ENCODE measurements at places on chromosomes 3 and 15.
A peak's percentile ranks its signal among the peaks of the same experiment; 100 is the strongest.

DNA sequence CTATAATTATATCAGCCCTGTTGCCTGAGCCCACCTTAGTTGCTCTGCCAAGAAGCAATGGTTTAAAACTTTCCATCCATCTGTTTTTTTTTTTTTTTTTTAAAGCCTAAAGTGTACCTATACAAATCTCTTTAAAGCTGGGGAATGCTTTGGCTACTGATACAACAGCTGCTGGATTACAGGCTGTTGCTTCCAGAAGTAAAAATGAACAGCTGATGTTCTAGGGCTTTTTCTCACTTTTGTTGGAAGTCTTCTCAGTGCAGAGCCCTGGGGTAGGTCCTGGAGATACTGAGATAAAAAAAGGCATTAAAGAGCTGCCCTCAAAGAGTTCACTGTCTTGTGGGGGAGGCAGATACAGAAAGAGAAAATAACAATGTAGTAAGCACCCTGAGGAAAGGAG is 218.1 kb downstream of the NLGN1 start:
- DNase-seq: no peak

GRCh38 chr3:136516656-136517055 is 235.5 kb downstream of the STAG1 start:
- DNase-seq: no peak

DNA sequence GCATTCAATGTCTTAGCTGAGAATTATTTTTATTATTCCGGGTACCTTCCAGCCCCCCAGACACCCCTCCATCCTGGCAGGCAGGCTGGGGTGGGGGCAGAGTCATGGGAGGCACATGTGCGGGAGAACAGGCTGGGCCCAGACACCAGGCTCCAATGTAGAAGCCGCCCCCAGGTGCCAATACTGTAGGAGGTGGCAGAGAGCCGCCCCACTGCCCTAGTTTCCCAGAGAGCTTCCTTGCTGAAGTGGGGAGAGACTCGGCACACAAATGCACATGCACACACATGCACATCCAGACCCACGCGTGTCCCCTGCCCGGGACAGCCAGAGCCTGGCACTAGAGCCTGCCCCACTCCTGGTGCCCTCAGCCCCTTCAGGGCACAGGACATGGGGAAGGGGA is 98.4 kb upstream of the LINGO1 start:
- no peak for DNase-seq

GRCh38 chr3:169400205-169400604 is 263.3 kb downstream of the MECOM start:
- no peak for DNase-seq

- peak; percentile 85 for DNase-seq
These were observed at the start of gene CLSTN2 for GRCh38 chr3:139935016-139935865. CLSTN2 (plus strand) TSS chr3:139935185.

DNA sequence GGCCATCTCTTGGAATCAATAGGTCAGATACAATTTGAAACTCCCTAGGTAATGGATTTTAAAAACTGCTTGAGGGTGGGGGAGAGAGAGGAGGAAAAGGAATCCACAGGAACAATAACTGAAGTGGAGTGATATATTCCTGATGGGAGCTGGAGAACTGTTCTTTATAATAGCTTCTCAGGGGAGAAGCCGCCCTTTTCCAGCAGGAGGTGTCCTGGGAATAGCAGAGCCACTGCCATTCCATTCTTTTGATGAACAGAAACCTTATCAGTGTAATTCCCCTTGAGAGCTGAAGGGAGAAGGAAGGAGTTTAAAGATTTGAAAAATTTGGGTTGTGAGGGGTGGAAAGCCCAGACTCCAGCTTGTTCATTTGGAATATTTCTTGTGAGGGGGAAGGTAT is 504.9 kb upstream of the DPH6 start:
- DNase-seq: no peak

DNA sequence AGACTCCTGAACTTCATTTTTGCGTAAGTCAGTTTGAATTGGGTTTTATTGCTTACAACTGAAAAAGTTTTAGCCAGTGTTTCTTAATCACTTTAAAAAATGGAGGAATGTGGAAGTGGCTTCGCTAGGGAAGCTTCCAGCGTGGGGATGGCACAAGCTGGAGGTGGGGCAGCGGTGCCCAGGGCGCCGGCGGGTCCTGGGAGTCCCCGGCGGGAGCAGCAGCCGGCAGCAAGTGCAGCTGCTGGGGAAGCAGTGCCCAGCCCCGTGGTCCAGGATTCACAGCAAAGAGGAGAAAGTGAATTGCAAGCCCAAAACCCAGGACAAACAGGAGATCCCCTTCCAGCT is 301.8 kb upstream of the PROK2 start:
- DNase-seq: no peak

GRCh38 chr3:193620057-193620456 is 27.0 kb downstream of the OPA1 start:
- DNase-seq: no peak

GRCh38 chr15:96351761-96352603 is 21.5 kb downstream of the NR2F2 start:
- no peak for DNase-seq

- DNase-seq: no peak
These were observed 26.3 kb downstream of the CCDC13 start for GRCh38 chr3:42746455-42747450.

DNA sequence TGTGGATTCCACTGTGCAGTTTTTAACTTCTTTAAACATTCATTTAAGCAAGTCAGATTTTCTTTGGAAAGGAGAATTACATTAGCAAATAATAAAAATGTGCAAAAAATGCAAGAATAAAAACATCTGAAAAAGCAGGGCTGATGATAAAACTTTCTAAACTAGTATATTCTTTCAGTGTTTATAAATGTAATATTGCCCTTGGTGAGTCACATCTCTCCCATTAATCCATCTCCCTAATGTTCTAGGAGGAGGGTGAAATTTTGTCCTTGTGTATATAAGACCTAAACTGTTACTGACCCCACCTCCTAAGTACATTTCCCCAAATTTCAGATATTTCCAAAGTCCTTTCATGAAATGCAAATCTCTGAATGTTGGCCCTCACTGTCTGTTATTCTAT is 28.5 kb upstream of the DCUN1D1 start:
- no peak for DNase-seq

- no peak for DNase-seq
These were observed 105.7 kb downstream of the APBA2 start for GRCh38 chr15:28991236-28992171.

DNA sequence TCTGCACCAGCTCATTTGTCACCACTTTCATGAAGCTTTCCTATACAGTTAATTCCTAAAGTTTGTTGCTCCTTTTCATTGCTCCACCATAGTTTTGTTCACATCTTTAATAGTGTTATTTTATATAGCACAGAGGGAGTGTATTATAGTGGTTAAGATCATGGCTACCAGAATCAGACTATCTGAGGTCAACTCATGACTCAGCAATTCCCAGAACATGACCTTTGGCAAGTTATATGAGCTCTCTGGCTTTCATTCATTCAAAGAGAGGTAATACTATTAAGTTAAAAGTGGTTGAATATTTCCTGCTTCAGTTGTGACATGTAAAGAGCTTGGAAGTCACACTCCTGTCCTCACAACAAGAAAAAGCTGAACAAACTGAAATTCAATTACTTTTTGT is 1073.5 kb downstream of the NAALADL2 start:
- no peak for DNase-seq

DNA sequence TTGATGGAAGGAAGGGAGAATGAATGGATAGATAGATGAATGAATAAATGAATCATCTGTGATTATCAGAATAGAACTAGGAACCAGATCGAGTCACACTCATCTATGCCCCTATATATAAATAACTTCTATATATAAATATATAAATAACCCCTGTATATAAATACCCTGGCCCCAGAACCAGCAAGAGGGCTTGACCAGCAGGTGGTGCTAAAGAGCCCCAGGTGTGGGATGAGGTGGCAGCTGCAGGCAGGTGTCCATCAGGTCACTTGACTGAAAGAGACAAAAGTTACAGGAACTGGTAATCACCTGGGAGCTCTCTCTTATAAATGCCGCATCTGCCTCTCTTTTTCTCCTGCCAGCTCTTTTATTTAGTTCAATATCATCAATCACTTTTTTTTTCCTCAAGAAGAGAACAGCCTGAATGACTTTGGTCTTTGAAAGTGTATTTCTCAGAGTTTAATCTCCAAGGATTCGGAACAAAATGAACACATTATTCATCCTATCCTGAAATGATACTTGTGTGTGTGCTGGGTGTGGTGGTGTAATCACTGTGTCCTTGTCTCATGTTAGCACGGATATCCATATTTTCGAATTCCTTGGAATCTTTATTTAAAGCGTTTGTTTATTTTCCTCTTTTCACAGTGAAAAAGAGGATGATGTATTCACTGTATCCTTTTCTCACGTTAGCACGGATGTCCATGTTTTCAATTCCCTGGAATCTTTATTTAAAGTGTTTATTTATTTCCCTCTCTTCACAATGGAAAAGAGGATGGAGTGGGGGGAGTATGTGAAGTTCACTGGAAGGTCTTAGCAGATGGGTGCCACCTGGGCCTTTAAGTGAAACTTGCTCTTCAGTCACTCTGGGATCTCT is 35.4 kb upstream of the ATG7 start:
- DNase-seq: peak; percentile 49

Measured in heart left ventricle (tissue), 16 donors.